Iris pigment epithelial cell (primary cell): ENCODE measurements at places on chromosomes 7 and 10.
A peak's percentile ranks its signal among the peaks of the same experiment; 100 is the strongest.

- DNase-seq, result no peak
Measured at GRCh38 chr7:144812379-144813283, 23.2 kb downstream of the TPK1 start.

- no peak for DNase-seq
Measured at GRCh38 chr7:117071551-117071950, 118.2 kb downstream of the ST7 start.

GRCh38 chr7:767941-768731 is 41.1 kb upstream of the PRKAR1B start:
- DNase-seq, result peak; percentile 37

- no peak for DNase-seq
Measured at GRCh38 chr7:4209126-4209525, 473.0 kb upstream of the FOXK1 start.

GRCh38 chr7:154903083-154903731 is 99.7 kb downstream of the PAXIP1 start:
- DNase-seq, result no peak

DNA sequence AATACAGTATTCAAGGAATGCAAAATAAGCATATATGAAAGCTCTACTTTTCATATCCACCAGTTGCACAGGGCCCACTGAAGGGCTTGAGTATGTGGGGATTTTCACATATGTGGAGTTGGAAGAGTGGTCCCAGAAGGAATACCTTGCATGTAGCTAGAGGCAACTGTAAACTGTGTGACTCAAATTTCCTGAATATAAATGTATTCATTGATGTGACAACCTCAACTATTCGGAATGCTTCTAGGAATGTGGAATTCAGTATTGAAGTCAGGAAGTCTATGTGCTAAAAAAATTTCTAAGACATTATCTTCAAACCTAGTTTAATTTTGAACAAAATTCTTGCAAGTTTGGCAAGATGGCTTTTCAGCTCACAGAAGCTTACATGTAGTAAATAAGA is 695.5 kb upstream of the SEMA3D start:
- DNase-seq, result no peak

- no peak for DNase-seq
Measured at GRCh38 chr10:90983914-90984549, 63.1 kb upstream of the ANKRD1 start.

- DNase-seq, result peak; percentile 31
Measured at GRCh38 chr10:88728107-88728763, 22.2 kb downstream of the LIPK start.

DNA sequence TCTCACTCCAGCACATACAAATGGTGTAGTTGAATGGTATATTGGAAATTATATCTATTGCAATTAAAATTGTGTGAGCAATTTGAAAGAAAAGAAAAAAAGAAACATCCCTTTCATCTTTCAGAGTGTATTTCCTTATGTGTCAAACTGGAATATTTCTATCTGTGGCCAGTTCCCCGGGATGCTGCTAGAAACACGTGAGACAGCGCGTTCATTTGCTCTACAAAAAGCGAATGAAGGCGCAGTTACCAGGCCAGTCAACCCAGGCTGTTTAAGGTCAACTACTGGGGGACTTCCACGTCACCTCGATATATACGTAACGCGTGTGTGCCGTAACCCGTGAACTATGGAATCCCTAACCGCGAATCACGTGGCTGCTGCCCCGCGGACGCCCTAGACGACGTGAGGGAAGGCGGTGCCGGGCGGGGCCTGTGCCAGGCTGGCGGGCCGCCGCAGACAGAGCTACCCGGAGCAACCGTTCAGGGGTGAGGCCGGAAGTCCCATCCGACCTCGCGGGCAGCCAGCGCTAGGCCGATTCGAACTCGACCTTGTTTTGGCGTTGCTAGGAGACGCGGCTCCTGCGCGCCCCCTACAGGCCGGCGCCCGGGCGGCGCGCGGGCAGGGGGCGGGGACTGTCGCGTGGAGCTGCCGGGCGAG is 1.1 kb upstream of the ARL4A start:
- DNase-seq, result peak; percentile 84

DNA sequence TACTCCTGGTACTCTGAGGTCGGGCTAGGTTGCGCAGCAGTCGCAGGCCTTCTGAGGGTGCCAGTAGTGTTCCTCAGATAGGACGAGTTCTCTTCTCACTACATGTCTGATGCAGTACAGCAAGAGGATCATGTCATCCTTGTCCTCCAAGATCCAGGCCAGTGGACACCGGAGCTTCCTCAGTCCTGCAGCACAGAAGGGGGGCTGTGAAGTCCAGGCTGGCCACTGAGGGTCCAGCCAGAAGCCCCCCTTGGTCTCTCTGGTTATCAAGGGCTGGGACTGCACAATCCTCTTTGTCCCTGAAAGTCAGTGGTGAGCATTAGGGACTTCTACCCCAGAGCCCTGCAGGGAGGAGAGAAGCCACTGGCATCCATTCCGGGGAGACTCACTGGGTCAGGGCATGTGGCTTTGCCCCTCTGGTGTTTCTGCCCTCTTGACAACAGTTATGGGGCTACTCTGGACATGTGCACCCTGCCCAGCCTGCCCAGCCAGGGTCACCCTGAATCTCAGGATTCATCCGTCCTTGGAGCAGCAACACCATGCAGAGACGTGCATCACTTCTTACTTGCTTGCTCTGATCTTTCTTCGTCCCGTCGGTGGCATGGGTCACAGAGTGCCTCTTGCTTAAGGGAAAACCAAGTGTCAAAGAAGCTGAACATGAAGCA is 125.7 kb downstream of the ADCY1 start:
- no peak for DNase-seq

- no peak for DNase-seq
Measured at GRCh38 chr10:130480491-130480890, 344.3 kb downstream of the GLRX3 start.

DNA sequence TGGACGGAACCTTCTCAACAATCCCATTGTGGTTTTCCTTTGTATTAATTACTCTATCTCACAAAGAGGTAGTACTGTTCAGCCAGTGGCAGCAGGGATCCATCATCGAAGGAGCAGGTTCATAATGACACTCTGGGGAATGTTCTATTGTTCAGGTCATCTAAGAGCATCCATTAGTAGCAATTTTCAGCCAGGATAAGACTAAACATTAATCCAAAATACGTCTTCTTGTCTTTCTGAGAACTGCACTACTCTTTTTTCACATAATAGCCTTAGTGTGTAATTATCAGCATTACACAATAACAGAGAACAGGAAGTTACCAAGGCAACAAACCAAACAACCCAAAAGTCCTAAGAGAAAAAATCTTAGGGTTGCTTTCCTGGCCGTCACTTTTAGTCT is 259.5 kb upstream of the VWC2 start:
- DNase-seq, result no peak

GRCh38 chr7:121449329-121449728 is 53.2 kb upstream of the FAM3C start:
- no peak for DNase-seq

- no peak for DNase-seq
Measured at GRCh38 chr7:31664890-31665289, 22.1 kb upstream of the PPP1R17 start.

- no peak for DNase-seq
Measured at GRCh38 chr10:43361547-43362190, 9.8 kb upstream of the FXYD4 start.

- DNase-seq, result no peak
Measured at GRCh38 chr10:7334642-7334964, 76.2 kb downstream of the SFMBT2 start.

- no peak for DNase-seq
Measured at GRCh38 chr7:134942690-134943466, 43.4 kb upstream of the AGBL3 start.

GRCh38 chr7:5477723-5478531 is 54.3 kb upstream of the TNRC18 start:
- no peak for DNase-seq

DNA sequence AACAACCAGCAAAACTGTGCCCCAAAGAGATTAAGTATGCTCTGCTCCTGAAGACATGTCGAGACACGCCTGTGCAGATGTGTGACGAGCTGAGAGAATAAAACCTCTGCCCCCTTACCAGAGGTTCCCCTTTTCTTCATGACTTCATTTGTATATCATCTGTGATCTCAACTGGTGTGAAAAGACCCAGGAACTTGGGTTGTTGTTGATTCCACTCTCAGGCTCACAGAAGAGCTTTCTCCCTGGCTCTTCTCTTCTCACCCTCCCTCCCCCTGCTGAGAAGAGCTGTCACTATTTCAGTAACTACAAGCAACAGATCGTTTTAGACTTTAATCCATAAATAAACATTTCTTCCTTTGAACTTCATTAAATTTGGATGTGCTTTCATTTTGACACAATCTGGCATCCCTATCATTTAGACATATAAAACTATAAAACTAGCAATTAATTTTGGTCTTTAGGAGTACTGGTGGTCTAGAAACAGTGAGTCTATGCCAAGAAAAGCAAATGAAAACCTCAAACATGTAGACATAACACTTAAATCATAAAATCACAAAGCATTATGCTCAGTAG is 179.3 kb upstream of the FZD8 start:
- DNase-seq, result peak; percentile 3

DNA sequence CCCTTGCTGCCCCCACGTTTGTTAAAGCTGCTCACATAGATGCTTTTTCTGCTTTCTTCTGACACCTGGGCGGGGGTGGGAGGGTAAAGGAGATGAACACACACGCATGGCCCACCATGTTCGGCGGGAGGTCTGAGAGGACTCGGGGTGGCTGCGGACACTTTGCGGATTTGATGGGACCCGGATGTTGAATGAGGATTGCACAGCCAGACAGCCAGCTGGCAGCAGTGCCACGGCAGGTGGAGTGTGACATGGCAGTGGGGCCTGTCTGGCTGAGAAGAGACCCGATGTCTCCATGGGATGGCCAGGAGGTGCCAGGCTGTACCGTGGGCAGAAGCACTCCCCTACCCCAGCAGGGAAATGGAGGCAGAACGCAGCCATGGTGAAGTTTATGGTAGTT is 31.2 kb downstream of the PPP2R2D start:
- DNase-seq, result no peak

DNA sequence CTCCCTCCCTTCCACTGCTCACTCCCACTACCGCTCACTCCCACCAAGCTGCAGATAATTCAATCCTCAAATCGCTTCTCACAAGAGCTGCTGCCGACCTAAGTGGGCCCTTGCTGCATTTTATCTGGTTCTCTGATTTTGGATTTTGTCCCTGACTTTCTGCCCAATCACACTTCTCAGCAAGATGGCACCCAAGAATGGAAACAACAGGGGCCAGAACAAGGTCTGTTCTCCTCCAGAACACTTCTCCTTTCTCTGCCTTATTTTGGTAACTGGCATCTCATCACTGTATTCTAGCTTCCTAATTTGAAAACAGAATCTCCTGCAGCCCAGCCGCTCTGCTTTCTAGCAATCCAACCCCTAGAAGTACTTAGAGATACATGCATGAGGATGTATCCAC is 172.8 kb downstream of the GRID1 start:
- no peak for DNase-seq

DNA sequence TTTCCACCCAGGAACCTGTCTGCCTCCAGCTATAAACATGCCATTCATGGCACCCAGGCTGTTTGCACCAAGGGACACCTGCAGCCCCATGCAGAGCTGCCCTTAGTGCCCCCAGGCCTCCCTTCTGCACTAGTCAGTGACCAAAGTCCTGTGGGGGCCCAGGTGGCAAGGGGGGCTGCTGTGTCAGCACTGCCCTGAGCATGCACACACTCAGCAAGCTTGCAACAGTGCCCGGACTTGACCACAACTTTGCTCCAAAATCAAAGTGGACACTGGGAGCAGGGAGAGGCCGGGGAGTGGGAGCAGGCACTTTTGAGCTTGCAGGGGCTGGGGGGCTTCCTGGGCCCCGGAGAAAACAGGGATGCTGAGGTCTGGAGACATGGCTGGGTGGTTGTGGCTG is 192.9 kb upstream of the MBL2 start:
- DNase-seq, result no peak

DNA sequence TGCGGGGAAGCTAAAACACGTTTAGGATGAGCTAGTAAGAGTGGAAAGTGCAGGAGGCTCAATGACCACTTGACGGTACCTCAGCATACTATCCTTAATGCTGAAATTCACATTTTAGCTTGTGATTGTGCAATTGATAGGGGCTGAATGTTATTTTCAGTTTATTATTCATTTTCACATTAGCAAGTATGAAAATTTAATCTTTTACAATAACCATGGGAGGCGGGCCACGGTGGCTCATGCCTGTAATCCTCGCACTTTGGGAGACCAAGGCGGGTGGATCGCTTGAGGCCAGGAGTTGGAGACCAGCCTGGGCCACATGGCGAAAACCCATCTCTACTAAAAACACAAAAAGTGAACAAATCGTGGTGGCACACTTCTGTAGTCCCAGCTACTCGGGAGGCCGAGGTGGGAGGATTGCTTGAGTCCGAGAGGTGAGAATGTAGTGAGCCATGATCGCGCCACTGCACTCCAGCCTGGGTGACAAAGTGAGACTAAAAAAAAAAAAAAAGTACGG is 22.0 kb upstream of the ANLN start:
- DNase-seq, result no peak

DNA sequence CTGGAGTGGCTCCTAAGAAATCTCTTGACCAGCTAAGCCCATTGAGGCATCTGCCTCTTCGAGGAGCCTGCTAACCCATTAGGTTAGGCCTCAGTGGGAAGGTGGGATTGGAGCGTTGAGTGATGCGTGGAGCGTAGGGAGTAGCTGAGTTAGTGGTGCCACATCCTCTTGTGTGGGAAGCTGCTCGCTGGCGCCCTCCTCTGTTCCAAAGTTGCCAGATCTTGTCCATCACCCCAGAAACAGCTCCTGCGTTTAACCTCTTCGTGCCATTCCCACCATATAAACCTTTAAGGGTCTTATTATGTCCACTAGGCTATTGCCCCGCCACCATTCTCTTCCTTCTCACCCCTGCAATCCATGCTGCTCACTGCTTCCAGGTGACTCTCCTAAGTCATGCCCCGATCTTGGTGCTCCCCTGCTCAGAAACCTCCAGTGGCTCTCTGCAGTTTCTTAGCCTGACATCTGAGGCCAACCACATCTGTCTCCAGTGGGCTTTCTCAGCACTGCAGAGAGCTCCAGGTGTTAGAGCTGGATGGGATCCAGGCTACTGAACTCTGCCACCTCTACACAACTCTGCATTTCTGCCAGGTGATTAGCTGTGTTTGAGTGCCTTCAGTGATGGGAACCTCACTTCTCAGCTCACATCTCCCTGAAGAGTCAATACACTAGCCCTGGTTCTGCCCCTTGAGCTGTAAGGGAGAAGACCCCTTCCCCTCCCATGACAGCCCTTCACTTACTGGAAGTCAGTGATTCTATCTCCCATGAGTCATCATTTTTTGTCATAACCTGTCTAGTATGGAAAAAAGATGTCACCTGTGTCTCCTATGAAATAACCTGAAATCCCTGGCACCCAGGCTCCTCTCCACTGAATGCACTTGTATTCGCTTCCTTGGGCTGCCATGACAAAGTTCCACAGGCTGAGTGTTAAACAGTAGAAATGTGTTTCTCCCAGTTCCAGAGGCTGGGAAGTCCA is 65.0 kb upstream of the FGFR2 start:
- no peak for DNase-seq

DNA sequence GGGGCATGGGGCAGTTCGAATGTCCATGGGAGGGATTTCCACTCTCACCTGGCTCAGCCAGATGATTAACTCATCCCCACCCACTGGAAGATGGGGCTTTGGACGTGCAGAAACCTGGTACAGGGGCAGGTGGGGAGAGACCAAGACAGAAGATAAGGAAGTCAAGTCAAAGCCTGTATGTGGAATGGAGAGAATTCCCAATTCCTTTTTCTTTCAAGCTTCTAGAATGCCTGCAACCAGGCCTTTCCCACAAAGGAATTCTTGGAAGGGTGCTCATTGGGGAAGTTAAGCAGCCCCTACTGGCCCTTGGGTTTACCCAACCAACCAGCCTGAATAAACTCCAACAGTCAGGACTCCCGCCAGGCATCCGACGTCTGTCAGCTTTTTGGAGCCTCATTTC is 39.1 kb downstream of the CCM2 start:
- DNase-seq, result no peak
